Placental pericyte (primary cell): ENCODE measurements at places on chromosomes 5 and 9. TPM values are rescaled to one million over a fixed set of nuclear protein-coding genes. Genes with fewer than 3 reads are reported as not detected.

Gene GLRA1
- total RNA-seq: not detected in 2 replicates

Gene ACTL7B
- 0.14 TPM in 1 of 2 replicates, not detected in the other for total RNA-seq

Gene LURAP1L
- total RNA-seq: 14.6 and 140 TPM in 2 replicates

Gene GAS1
- 10.3 and 12.6 TPM in 2 replicates for total RNA-seq

Gene PCDHB3
- total RNA-seq: under 0.01 and 0.29 TPM in 2 replicates

Gene FBP1
- not detected in 2 replicates for total RNA-seq

Gene MLANA
- total RNA-seq: not detected in 2 replicates

Gene TYRP1
- total RNA-seq: 1.4 and 13.8 TPM in 2 replicates

Gene NKD2
- 15.9 and 52.7 TPM in 2 replicates for total RNA-seq
